ENCODE measurements at places on chromosomes 12 and 14. TPM values are rescaled to one million over a fixed set of nuclear protein-coding genes. Genes with fewer than 3 reads are reported as not detected.
A peak's percentile ranks its signal among the peaks of the same experiment; 100 is the strongest.

GRCh38 chr14:49895480-49895879 is 2.6 kb downstream of the ARF6 start:
- DNase-seq = no peak
- no peaks in the 10 kb centered on the region for H3K27me3 ChIP-seq
- peaks cover 45% of the 10 kb centered on the region for H3K4me1 ChIP-seq
- peak overlapping the region; percentile 90 for H3K4me3 ChIP-seq
- peaks cover 16% of the 10 kb centered on the region for H3K36me3 ChIP-seq
- H3K27ac ChIP-seq = peak overlapping the region; percentile 99

DNA sequence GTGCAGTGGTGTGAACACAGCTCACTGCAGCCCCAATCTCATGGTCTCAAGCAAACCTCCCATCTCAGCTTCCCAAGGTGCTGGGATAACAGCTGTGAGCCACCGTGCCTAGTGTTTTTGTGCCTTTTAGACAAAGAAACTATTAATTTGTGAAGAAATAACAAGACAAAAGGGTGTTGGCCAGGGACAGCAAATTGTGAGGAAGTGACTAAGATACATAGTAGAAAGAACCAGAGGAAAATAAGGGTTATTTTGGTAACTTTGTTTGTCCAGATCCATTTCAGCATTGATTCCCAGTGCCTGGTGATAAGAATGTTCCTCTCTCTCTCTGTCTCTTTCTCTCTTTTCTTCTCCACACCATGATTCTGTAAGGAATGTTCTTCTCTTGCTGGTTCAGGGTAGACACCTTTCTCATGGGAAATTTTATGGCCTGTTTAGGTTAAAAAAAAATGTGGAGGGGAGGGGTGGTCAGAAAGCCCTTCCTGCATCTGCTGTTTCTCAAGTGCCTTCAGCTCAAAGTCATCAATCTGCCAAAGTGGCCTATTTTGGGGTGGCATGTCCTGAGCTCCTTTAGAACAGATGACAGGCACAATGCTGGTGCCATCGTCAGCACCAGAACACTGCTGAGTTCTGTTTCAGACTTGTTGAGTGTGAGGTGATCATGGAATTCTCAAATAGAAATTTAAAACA is 184.4 kb upstream of the EEA1 start:
- H3K36me3 ChIP-seq = no peaks in the 10 kb centered on the region
- peaks cover 21% of the 10 kb centered on the region for H3K4me1 ChIP-seq
- no peak overlapping the region for H3K27ac ChIP-seq
- DNase-seq = no peak
- no peaks in the 10 kb centered on the region for H3K27me3 ChIP-seq
- no peak overlapping the region for H3K4me3 ChIP-seq

DNA sequence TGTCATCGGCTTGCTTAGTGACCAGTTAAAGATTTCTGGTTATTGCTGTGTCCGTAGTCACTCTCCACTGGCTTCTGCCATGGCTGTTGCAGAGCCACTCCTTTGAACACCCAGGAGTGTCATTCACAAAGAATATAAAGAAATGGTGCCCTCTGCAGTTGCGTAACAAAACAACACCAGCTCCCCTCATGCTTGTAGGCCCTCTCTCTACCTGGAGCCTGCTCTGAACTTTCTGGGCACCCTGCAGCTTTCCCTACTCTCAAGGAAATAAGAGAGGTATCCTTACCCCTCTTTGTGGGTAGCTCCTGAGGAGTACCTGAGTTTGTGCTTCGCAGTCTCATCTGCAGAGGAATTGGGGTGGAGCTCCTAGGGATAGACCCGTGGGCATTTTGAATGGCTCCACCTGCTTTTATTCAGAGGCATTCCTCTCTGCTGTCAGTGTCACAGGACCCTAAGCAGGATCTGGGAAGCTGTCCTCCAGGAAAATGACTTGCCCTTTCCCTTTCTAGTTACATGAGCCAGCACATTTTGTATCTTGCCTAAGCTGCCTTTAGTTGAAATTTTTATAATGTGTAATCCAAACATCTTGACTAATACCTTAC is 97.2 kb upstream of the TMEM260 start:
- H3K36me3 ChIP-seq = no peaks in the 10 kb centered on the region
- H3K27ac ChIP-seq = no peak overlapping the region
- DNase-seq = no peak
- H3K4me3 ChIP-seq = no peak overlapping the region
- no peaks in the 10 kb centered on the region for H3K4me1 ChIP-seq
- no peaks in the 10 kb centered on the region for H3K27me3 ChIP-seq

- H3K27me3 ChIP-seq = no peaks in the 10 kb centered on the region
- no peaks in the 10 kb centered on the region for H3K36me3 ChIP-seq
- no peaks in the 10 kb centered on the region for H3K4me1 ChIP-seq
- H3K4me3 ChIP-seq = no peak overlapping the region
Observed at GRCh38 chr14:97155320-97155719, 358.1 kb downstream of the VRK1 start.

DNA sequence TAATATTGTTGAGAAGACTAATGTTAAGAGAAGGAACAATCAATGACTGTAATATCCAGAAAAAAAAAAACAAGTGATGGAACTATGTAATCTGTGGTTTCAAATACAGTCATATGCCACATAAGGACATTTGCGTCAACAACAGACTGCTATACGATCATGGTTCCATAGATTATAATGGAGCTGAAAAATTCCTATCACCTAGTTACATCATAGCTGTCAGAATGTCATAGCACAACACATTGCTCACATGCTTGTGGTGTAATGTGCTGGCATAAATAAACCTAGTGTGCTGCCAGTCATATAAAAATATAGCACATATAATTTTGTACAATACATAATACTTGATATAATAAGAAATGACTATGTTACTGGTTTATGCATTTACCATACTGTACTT is 653.5 kb downstream of the TRHDE start:
- no peak overlapping the region for H3K4me3 ChIP-seq
- no peak for DNase-seq
- no peak overlapping the region for H3K27ac ChIP-seq
- H3K4me1 ChIP-seq = no peaks in the 10 kb centered on the region
- H3K27me3 ChIP-seq = no peaks in the 10 kb centered on the region
- H3K36me3 ChIP-seq = no peaks in the 10 kb centered on the region

DNA sequence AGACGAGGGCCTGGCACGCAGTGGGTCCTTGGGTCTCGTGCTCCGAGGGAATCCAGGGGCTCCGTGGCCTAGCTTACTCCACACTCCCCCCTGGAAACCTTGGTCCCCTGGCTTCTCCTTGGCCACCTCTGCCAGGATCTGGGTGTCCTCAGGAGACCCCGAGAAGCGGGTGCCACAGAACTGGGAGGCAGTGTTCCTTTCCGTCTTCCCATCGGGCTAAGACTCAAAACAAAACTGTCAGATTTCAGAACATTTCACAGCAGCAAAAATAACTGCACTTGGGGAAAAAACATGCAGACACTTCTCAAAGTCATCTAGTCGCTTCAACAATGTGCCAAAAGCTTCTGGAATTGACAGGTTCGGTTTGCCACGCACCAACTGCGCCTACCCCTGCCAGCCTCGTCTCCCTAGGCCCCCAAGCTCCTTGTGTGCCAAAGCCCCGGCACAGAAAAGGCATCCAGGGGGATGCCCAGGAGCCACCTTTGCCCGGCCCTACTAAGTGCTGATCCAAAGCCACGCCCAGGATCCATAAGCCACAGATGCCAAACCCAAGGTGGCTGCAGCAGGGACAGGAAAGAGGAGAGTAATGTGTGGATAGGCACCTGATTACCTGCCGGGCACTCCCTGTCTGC is 58.4 kb upstream of the DIO3 start:
- H3K4me1 ChIP-seq = no peaks in the 10 kb centered on the region
- no peaks in the 10 kb centered on the region for H3K36me3 ChIP-seq
- peaks cover 12% of the 10 kb centered on the region for H3K27me3 ChIP-seq
- H3K4me3 ChIP-seq = no peak overlapping the region
- no peak overlapping the region for H3K27ac ChIP-seq

- H3K27me3 ChIP-seq = no peaks in the 10 kb centered on the region
- DNase-seq = no peak
- H3K27ac ChIP-seq = no peak overlapping the region
- H3K4me1 ChIP-seq = no peaks in the 10 kb centered on the region
- H3K4me3 ChIP-seq = no peak overlapping the region
Observed at GRCh38 chr14:68487805-68488590, 304.9 kb downstream of the ZFP36L1 start.

- H3K4me1 ChIP-seq = no peaks in the 10 kb centered on the region
- no peak for DNase-seq
- no peak overlapping the region for H3K27ac ChIP-seq
- H3K4me3 ChIP-seq = no peak overlapping the region
Observed at GRCh38 chr14:98578204-98578603, 693.8 kb downstream of the BCL11B start.

- H3K36me3 ChIP-seq = no peaks in the 10 kb centered on the region
- peaks cover 24% of the 10 kb centered on the region for H3K4me1 ChIP-seq
- DNase-seq = peak; percentile 68
- no peaks in the 10 kb centered on the region for H3K27me3 ChIP-seq
- H3K4me3 ChIP-seq = no peak overlapping the region
- H3K27ac ChIP-seq = peak overlapping the region; percentile 78
Observed at GRCh38 chr14:60931218-60931617, 49.7 kb downstream of the TRMT5 start.

DNA sequence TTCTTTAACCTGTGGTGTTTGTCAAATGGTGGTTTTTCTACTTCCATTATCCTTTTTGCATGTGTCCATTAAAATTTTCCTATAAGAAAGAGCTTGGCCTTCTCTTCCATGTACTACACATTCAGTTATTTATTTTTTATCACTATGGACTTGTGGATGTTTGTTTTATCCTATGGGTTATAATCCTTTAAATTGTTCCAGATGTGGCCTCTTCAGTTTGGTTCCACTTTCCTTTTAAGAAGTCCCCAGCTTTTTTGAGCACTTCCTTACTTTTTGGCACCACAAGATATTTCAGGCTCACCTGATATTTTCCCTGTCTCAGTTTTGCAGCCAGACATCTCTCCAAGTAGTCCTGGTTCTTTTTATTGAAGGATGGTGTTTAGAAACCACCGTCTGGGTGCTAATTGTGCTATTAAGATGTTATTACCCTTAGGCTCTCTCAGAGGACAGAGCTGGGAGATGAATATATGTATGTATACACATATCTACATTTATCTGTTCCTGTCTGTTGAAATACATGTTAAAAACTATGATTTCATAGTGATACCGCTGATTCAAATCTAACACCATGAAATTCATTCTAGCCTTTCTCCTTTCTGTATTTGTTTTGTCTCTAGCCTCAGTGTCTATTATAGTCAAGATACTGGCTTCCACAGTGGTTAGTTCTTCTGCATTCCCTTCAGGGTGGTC is 408.5 kb upstream of the RGS6 start:
- H3K4me1 ChIP-seq = no peaks in the 10 kb centered on the region
- no peaks in the 10 kb centered on the region for H3K27me3 ChIP-seq
- H3K27ac ChIP-seq = no peak overlapping the region
- no peak overlapping the region for H3K4me3 ChIP-seq

- H3K27ac ChIP-seq = no peak overlapping the region
- no peak overlapping the region for H3K4me3 ChIP-seq
- peaks cover 23% of the 10 kb centered on the region for H3K36me3 ChIP-seq
Observed at GRCh38 chr12:22051114-22051698, 5.2 kb downstream of the CMAS start.

DNA sequence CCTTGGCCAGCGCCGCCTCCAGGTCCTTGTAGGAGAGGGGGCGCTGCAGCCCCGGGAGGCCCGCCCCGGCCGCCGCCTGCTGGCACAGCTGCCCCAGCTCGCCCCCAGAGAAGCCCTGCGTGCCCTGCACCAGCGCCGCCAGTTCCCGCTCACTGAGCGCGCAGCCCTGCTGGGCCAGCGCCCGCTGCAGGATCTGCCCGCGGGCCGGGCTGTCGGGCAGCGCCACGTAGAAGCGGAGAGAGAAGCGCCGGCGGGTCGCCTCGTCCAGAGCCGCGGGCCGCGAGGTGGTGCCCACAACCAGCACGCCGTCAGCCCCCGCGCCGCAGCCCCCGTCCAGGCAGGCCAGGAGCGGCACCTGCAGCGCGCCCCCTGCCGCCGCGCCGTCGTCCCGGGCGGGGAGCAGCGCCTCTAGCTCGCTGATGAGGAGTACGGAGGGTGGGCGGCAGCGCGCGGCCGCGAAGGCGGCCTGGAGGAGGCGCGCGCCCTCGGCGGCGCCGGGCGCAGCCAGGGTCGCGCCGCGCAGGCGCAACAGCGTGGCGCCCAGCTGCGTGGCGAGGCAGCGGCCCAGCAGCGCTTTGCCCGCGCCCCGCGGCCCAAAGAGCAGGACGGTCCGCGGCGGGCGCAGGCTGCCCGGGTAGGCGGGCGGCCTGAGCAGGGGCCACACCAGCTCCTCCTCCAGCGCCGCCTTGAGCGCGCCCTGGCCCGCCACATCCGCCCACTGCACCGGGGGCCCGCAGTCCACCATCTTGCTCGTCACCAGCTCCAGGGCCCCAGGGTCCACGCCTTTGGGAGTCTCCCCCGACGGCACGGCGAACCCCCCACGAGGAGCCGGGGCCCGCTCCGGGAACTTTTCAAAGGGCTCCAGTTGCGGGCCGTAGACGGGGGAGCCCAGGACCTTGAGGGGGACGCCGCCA is 27.7 kb downstream of the FIGNL2 start:
- H3K27me3 ChIP-seq = peaks cover 13% of the 10 kb centered on the region
- DNase-seq = peak; percentile 64
- no peaks in the 10 kb centered on the region for H3K4me1 ChIP-seq
- no peaks in the 10 kb centered on the region for H3K36me3 ChIP-seq

- no peak for DNase-seq
- H3K27me3 ChIP-seq = peaks cover 13% of the 10 kb centered on the region
- no peaks in the 10 kb centered on the region for H3K4me1 ChIP-seq
- H3K4me3 ChIP-seq = no peak overlapping the region
Observed at GRCh38 chr12:113050795-113051194, 5.7 kb upstream of the DTX1 start.

DNA sequence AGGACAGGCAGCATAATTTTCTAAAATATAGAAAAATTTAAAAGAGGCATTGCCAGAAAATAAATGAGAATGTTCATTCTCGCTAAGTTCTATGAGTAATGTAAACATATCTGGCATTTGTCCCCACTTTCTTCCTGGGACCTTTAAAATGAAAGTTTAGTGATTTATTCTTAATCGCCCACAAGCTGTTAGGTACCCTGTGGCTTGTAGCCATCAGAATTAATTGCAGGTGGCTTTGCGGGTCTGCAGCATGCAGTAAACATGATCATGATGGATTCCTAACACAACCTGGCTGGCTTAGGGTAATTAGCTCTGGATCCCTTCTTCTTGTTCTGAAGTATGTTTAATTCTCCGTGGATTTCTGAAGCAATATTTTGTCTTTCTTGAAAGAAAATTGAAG is 103.5 kb upstream of the FRMD6 start:
- no peaks in the 10 kb centered on the region for H3K27me3 ChIP-seq
- no peak for DNase-seq
- no peak overlapping the region for H3K27ac ChIP-seq

Gene DLK1
- 12.1 TPM for total RNA-seq

Gene ABCC9
- total RNA-seq = 90.5 TPM

Gene PKP2
- 4.4 TPM for total RNA-seq

All from psoas muscle (tissue), 8 donors.